ENCODE measurements at places on chromosomes 1 and 21.

- no peak for DNase-seq
These were observed 192.5 kb downstream of the FOXD2 start for GRCh38 chr1:47630346-47630745.

GRCh38 chr1:220922951-220923350, 43.7 kb downstream of the HLX start:
- DNase-seq, result no peak

DNA sequence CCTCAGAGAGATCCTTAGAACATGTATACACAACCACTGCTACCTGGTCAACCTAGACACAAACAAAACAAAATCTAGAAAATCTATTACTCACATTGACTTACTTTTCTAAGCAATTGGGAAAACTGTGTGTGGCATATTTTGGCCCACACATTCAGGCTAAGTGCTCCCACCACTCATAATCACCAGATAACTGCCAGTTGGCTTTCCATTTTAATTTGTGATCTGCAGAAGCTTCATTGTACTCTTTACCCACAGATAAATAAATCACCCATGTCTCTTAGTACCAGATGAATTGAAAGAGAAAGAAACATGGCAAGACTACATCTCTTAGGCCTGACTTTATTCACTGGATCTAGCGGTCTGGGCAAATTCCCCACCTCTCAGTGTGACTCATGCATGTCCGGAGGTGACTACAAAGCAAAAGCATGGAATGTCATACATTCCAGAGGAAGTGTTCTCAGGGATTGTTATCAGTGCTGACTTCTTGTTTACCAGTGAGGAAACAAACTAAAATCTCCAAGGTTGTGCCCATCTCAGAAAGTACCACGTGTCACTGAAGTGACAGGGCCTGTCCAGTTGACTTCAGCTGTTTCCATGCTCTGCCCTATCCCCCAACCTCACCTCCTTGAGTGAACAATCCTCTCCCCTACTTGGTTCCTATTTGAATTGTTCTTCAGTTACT, 52.4 kb upstream of the BCL10 start:
- DNase-seq, result no peak

DNA sequence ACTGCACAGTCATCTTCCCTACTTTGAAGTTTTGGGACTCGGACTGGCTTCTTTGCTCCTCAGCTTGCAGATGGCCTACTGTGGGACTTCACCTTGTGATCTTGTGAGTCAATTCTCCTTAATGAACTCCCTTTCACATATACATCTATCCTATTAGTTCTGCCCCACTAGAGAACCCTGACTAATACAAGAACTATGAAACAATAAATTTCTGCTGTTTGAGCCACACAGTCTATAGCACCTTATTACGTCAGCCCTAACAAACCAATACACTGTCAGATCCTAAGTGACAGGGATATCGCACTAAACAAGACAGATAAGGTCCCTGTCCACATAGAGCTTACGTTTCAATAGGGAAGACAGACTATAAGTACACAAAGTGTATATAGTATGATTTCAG, 120.1 kb downstream of the PLPP3 start:
- no peak for DNase-seq

DNA sequence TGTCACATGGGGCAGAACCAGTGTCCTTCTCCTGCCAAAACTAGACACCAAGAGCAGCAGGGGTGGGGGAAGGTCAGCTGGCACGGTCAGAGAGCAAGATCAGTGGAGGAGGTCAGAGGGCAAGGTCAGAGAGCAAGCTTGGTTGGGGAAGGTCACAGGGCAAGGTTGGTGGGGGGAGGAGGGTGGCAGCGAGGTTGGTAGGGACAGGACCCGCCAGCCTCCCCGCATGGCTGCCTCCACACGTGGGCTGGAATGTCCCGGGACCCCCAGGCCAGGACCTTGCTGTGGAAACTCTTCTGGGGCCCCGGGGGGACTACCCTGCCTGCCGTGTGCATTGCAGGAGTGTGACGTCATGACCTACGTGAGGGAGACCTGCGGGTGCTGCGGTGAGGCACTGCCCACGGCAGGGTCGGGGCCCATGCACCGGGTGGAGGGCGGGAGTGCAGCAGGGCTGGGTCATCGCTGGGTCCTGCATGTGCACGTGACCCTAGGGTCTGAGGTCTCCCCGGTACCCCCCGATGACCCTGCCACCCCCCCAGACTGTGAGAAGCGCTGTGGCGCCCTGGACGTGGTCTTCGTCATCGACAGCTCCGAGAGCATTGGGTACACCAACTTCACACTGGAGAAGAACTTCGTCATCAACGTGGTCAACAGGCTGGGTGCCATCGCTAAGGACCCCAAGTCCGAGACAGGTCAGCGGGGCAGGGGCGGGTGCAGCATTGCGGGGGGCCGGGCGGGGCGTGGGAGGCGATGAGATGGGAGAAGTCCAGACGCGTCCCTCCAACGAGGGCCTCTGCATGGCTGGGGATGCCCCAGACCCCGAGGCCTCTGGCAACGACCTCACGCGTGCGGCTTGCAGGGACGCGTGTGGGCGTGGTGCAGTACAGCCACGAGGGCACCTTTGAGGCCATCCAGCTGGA, 27.3 kb downstream of the COL6A2 start:
- DNase-seq, result no peak

DNA sequence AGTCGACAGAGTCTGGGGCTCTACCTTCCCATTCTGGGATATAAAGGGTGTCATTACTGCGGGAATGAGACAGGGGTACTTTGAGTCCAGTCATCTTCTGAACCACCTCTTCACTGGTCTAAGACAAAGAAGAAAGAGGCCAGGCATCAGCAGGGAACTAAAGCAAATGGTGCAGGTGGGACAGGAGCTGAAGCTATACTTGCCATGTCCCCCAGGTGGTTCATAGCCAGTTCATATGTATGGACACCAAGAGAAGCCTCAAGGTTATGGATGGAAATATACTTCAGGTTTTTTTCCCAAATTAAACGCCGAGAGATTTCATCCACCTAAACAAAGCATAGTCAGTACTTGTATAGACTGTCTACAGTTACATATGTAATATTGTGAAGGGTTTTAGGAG, 2.2 kb downstream of the CTSK start:
- no peak for DNase-seq

DNA sequence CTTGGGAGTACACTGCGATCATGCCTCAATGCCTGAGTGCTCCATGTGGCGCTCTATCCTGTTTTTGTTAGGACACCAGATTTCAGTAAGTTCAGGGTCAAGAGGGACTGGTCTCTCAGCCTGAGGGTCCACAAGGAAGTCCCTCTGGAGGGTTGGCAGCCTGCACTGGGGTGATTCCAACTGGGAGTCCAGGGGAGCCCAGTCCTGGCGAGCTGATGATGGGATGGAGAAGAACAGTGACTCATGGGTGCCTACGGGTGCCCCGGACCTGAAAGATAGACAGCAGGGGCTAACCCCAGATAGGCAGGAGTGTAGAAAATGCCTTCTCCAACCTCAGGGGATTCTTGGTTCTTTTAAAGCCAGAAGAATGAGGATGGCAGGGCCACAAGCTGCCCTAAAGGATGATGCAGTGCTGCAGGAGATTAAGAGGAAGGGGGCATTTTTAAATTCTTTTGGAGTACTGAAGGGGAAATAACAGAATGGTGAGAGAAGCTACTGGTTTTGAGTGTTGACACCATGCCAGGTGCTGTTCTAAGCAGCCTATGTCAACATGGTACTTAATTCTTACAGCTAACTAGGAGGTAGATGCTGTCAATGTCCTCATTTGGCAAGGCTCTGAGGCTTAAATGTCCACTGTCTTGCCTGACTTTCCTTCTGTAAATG, 68.4 kb upstream of the TLR5 start:
- DNase-seq, result no peak

Data from esophagus squamous epithelium (tissue), 5 donors.